ENCODE measurements at places on chromosomes 13 and 19.

- DNase-seq = no peak
Measured at GRCh38 chr13:58324161-58324560, 692.6 kb downstream of the PCDH17 start.

DNA sequence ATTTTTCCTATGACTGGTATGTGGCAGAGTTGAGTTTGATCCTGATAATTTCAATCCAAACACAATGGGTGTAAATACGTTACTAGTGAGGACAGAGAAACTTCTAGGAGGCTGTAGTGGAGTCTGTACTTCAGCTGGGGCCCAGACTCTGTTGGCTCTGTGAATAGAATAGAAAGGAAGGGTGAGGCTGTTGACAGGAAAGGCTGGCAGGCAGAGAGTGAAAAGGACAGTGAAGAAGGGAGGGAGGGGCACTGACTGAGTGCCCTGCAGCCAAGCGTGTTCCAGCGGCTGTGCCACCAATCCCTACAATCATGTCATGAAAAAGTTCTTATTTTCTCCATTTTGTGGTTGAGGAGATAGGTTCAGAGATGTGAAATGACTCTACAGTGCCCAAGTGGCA is 80.5 kb downstream of the MBNL2 start:
- DNase-seq = no peak

DNA sequence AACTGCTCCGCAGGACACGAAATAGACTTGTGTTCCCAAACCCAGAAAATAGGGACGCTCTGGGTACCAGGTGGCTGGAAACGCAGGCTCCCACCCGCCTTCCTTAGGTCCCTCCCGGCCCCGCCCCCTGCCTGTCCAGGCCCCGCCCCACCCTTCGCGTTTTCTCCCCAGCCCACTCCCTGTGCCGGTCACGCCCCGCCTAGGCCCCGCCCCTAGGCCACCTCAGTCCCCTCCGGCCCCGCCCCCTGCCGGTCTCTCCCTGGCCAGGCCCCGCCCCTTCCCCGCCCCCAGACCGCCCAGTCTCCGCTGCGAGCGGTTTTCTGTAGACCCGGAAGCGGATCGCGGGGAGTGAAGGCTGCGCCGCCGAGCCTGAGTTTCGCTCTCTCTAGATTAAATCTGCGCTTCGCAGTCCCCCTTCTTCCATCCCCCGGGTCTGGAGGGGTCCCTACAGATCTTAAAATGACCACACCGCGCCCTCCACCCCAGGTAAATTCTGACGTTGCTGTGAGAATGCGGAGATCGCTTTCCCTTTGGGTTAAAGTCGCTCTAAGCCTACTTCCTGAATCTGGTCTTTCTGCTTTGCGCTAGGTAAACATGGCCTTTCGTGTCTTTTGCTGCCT is 3.7 kb upstream of the ZNF665 start:
- DNase-seq = peak; percentile 93

DNA sequence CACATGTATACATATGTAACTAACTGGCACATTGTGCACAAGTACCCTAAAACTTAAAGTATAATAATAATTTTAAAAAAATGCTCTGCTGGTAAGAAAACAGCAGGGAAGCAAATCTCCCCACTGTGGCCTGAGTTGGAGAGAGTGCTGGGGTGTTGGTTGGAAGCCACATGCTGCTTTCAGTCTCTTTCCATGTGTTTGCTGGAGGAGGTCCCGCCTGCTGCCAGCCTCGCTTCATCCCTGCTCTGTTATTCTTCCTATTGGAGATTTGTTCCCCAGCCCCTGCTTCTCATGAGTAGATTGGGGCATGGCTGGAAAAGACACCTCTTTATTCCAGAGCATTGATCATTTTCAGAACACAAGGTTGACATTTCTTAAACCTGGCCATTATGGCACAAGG is 230.5 kb downstream of the FGF9 start:
- no peak for DNase-seq

DNA sequence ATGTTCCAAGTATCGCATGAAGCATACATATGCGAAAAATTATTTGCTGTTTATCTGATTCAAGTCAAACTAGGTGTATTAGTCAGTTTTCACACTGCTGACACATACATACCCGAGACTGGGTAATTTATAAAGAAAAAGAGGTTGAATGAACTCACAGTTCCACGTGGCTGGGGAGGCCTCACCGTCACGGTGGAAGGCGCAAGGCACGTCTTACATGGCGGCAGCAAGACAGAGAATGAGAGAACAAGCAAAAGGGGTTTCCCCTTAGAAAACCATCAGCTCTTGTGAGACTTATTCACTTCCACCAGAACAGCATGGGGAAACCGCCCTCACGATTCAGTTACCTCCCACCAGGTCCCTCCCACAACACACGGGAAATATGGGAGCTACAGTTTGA is 13.0 kb upstream of the PROZ start:
- no peak for DNase-seq

GRCh38 chr13:110478405-110479214 is 82.9 kb downstream of the RAB20 start:
- DNase-seq = no peak

GRCh38 chr13:83215627-83216026 is 666.6 kb downstream of the SLITRK1 start:
- no peak for DNase-seq

- DNase-seq = no peak
Measured at GRCh38 chr19:45674946-45675345, 6.9 kb downstream of the GIPR start.

DNA sequence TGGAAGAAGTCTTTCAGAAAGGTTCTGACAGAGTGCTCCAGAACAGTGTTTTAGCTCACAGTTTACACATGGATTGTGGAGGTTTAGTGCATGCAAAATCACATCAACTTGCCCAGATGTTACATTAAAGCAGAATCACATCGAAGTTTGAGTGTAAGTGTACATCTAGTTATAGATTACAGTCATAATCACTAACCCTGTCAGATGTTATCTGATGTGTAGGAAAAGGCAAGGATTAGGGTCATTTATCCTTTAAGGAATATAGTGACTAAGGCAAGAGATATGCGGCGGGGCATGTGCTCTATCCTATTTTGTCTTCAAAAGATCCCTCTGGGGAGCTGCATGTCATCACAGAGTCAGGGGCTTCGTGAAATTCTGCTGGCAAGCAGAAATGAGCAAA is 66.9 kb downstream of the CYSLTR2 start:
- DNase-seq = no peak

GRCh38 chr13:50521831-50522149 is 321.7 kb downstream of the DLEU7 start:
- no peak for DNase-seq

GRCh38 chr13:27348461-27348860 is 76.0 kb upstream of the GTF3A start:
- DNase-seq = no peak

GRCh38 chr19:11087870-11088505 is 1.3 kb upstream of the LDLR start:
- DNase-seq = no peak

GRCh38 chr13:85728811-85729210 is 70.4 kb downstream of the SLITRK6 start:
- DNase-seq = no peak

- DNase-seq = no peak
Measured at GRCh38 chr13:102907016-102907756, 61.4 kb downstream of the ERCC5 start.

GRCh38 chr19:588093-588740 is 1.5 kb upstream of the HCN2 start:
- DNase-seq = peak; percentile 75

DNA sequence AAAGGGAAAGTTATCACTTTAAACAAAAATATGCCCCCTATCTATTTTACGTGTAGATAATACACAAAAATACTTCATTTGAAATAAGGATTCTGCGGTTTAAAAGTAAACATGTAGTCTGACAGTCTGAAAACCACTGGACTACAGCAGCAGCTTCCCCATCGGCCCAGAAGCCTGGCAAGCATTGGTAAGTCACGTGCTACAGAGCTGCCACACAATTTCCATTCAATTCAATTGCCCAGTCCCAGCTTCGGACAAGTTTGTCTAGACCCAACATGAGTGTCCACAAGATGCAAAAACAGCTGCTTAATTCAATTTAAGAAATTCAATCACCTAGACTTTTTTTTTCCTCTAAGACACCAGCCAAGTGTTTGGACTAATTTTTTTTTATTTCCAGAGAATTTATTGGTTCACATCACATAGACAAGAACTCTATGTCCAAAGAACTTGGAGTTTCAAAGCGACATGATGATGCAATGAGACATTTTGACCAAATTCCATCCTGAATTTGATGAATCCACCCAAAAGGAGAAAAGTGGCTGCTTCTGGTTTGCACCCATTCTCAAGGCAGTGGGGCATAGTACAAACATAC is 458.9 kb downstream of the COG6 start:
- DNase-seq = no peak

- DNase-seq = no peak
Measured at GRCh38 chr13:24893863-24894262, 129.9 kb downstream of the RNF17 start.
